ENCODE measurements at places on chromosomes 16 and 17.

- DNase-seq = peak; percentile 72
Observed at GRCh38 chr16:711548-712320, 3.2 kb upstream of the METRN start.

DNA sequence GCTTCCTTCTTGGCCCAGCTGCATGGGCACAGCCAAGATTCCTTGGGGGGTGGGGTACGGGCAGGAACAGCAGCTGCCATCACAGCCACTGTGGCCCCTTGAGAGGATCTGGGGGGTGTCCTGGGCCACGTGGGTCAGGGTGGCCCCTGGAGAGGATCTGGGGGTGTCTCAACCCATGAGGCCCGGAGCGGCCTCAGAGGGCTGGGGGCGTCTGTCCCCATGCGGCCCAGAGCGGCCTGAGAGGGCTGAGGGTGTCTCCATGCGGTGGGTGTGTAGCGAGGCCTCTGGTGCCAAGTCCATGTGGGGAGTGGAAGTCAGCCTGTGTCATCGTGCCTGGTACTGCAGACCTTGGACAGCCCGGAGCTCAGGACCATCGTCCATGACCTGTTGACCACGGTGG, 13.7 kb downstream of the TSC2 start:
- DNase-seq = no peak

GRCh38 chr17:82548681-82549303, 29.3 kb downstream of the FOXK2 start:
- DNase-seq = peak; percentile 56

- no peak for DNase-seq
Observed at GRCh38 chr16:28529124-28529523, 9.7 kb downstream of the NUPR1 start.

GRCh38 chr17:36921095-36921851, 16.0 kb upstream of the LHX1 start:
- no peak for DNase-seq

DNA sequence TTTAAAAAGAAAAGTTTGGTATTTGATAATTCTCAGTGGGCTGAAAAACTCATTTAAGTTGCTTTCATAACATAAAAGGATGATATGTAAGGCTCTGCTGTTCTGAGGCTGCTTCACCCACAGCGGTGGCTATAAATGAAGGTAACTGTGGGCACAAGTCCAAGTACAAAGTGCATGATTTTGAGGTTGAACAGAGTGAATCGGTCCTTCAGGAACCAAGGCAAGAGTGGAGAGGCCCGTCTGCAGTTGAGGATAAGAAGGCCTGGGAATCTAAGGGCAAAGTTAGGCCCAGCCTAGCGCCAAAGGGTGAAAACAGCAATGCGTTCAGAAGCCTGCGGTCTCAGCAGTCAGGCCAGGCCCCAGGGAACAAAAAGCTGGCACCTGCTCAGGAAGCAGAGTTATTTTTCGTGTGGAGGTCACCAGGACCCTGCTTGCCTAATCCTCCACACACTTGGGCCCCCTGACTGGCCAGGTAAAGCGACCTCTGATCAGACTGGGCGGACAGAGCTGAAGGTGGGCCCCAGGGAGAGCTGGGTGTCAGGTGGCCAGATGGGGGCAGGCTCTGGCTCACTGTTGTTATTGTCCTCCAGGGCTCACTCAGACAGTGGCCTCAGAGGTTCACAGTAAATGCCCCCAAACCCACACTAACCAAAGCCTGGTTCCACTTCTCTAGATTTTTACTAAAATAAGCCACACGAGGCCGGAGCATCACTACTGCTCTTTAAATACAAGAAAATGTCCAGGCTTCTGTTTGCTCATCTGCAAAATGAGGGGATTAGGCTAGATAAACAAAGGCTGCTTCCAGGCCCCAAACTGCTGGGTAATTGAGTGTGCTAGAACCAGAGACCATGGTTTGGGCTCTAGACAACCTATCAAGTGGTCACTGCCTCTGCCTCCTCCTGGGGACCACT, 46.5 kb downstream of the TEX2 start:
- DNase-seq = peak; percentile 33

GRCh38 chr16:23968176-23968575, 132.4 kb downstream of the PRKCB start:
- DNase-seq = no peak

DNA sequence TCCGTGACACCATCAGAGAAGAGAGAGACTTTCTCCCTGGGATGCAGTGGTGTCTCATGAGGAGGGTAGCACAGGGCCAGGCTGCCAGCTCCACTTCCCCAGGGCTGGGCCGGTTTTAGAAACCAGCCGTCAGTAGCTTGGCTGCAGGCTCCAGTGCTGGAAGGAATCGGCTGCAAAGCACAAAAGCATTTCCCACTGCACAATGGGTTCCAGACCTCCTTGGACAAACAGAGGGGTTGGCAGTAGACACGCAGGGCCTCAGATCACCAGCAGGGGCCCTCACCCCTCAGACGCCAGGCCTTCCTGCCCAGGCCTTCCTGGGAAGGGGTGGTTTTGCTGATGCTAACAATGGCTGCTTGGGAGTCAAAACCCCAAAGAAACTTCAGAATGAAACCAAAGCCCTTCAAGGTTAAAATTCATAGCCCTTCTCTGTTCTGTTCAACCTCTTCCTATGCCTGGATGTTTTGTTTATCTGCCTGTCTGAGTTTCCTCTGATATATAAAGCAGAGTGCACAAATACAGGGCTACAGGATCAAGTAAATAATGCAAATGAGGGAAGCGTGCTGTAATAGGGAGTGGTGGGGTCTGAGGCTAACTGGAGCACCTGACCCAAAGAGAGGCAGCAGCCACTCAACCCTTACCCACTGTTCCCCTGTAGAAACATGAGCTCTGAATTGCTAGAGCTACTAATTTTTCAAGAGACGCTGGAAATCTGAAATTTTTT, 26.2 kb downstream of the TEKT5 start:
- DNase-seq = no peak

DNA sequence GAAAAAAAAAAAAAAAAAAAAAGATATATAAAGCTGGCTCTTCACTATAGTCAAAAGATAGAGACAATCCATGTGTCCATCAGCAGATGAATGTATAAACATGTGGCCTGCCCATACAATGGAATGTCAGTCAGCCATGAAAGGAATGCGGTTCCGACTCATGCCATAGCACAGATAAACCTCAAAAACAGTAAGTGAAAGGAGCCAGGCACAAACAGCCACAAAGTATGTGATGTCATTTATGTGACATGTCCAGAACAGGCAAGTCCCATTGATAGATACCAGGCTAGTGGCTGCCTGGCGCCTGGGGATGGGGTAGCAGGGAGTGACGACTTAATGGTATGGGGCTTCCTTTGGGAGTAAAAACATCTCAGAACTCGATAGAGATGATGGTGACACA, 155.7 kb downstream of the CMIP start:
- DNase-seq = no peak

- peak; percentile 58 for DNase-seq
Observed at GRCh38 chr16:11949527-11949926, 7.7 kb upstream of the NPIPB2 start.

GRCh38 chr17:56912105-56912999, 1.5 kb downstream of the TRIM25 start:
- peak; percentile 68 for DNase-seq

DNA sequence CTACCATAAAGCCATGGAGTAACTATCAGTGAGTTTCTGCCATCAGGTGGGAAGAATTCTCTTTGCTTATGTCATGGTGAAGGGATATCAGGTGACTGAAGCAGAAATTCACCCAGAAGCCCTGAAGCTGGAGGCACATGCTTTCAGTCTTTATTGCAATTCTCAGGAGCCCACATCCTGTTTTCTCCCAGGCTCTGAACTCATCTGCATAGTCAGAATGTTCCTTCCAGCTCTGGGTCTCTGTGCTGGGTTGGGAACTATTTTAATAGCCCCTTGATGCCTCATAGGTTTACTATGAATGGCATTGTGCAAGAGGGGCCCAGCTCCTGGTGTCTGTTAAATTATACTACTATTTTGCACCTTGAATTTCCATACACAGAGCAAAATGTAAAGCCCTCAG, 198.4 kb upstream of the SOX9 start:
- DNase-seq = no peak

GRCh38 chr17:70882504-70882903, 713.2 kb downstream of the KCNJ2 start:
- DNase-seq = no peak

DNA sequence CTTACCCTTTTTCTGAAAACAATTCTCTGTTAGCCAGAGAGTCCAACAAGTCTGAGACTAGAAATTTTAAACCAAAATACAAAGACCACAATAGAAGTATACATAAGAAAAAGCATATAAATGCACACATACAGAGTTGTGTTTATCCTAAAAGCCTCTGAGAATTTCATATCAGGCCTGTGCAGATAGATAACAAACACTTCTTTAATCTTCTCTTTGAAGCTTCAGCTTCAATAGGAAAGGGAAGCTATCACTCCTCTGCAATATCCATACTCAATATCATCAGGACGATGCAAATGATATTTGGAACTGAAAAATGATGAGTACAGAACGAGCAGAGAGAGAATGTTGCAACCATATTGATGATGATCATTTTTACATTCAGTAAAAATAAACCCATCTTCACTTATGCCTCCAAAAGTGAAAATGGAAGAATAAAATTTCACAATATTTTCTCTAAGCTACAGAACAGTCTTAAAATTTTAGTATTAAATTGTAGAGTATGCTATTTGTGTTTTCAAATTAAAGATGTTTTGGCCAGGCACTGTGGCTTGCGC, 61.6 kb downstream of the SKAP1 start:
- no peak for DNase-seq

- DNase-seq = no peak
Observed at GRCh38 chr17:7393613-7394451, 493 bp downstream of the PLSCR3 start.

- no peak for DNase-seq
Observed at GRCh38 chr17:48553190-48553547, 8.3 kb upstream of the HOXB2 start.

DNA sequence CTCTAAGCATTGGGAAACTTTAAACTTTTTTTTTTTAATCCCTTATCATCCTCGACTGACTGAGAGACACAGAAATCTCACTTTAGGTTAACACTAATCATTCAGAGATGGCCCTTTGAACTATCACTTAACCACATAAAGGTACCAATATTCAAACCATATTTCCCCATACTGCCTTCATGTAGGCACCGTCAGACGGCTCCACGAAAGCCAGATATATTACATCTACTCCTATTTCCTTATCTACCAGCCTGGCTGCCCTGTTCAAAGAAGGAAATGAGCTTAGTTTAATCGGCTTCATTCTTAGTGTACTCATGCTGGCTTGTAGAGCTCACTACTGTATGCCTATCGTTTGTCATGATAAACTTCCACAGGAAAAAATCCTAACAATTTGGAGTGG, 270.9 kb downstream of the CEP112 start:
- no peak for DNase-seq

GRCh38 chr17:63930951-63931575, 1.1 kb downstream of the CD79B start:
- DNase-seq = peak; percentile 49

DNA sequence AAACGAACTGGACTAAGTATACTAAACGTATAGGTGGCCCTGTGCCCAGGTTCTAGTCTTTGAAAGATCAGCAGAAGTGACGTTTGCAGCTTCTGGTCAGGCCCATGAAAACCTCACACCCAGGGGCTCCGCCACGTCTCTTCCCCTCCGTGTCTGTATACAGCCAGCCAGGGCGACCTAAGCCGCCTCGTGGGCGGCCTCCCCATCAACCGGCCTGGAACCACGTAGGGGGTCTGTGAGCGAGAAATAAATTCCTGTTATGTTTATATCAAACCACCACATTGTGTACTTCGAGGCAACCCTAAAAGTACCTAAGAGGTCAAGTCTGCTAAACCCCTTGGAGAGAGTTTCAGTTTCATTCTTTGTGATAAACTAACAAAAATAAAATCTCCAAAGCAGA, 6.8 kb downstream of the TK1 start:
- DNase-seq = no peak

DNA sequence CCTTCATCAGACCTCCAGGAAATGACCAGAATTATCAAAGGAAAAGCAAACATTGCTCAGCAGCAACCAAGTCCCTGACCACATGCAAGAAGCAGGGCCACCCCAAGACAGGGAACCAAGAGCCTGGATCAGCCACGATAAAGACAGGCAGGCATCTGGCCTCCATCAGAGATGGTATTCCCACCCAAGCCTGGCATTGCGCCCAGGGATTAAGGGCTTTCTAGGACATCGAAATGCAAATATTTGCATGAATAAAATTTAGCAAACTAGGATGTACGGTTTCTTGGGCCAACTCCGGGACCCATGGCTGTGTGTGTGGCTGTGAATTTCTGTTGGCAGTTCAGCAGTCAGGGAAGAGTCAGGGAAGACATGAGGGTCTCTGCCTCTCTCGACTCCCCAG, 241.4 kb upstream of the DYNLRB2 start:
- DNase-seq = no peak

DNA sequence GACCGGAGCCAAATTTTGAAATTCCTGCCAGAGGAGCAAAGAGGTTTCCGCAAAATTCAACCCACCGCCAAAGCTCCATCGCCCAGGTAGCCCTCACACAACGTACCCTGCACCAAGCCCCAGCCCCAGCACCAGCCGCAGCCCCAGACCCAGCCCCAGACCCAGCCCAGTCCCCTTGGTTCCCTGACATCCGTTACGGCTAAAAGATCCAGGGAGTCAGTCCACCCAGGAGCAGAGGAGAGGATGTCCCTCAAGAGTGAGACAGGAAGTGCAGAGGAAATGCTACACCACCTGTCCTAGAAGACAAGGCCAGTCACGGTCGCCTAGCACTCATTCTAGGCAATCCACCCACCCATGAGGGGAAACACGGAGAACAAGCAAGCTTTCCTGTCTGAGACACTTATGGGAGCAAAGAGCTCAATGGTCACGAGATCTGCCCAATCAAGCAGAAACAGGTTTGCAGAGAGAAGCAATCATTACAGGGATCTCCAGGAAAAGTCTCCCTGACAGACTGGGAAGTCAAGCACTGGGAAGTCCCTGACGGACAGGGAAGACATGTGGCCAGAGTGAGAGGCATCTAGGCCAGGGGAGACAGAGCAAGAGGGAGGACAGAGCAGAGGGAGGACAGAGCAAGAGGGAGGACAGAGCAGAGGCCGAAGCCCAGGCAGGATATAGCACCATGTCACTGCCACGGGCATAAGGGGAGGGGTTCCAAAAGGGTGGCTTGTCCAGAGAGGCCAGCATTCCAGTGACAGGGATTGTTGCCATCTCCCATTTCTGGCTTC, 15.0 kb upstream of the KCNJ18 start:
- DNase-seq = no peak

GRCh38 chr17:10737168-10737622, 7.4 kb upstream of the TMEM220 start:
- peak; percentile 75 for DNase-seq

DNA sequence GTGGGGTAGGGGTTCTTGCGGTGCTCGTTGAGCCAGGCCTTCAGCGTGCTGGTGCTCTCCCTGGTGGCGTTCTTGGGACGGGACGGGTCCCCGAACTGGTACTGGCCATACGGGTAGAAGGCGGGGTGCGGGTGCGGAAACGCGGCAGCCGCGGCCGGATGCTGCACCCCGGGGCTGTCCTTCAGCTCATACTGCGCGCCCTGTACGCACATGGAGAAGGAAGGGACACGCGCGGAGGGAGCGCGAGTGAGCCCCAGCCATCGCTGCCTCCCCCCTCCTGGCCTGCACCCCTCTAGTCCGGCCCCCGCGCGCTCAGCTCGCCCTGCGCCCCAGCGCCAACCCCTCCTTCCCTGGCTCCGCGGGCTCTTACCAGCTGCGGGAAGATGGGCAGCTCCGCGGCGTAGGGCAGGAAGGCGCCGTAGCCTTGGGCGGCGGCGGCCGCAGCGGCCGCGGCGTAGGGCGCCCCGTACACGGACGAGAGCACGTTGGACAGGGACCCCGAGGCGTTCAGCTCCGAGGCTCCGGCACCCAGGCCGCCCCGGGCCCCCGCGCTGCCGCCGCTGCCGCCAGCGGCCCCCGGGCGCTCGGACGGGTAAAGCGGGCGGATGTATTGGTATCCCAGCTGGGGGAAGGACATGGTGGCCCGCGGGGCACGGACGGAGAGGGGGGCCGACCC, 1.0 kb downstream of the IRX3 start:
- no peak for DNase-seq
